ENCODE measurements at places on chromosomes 11 and 22.

DNA sequence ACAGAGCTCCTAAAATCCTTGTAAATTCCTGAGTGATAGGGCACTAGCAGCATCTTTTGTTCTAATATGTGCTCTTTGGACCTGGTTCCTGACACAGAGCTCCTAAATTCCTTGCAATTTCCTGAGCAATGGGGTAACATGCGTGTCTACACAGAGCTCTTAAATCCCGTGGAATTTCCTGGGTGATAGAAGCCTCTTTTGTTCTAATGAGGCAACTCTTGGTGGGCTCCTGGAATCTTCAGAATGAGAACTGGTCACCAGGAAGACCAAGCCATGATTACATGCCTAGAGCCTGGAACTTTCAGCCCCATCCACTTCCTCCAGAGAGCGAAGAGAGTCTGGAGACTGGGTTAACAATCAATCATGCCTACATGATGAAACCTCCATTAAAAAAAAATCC is 19.0 kb downstream of the RSF1 start:
- no peak for DNase-seq

DNA sequence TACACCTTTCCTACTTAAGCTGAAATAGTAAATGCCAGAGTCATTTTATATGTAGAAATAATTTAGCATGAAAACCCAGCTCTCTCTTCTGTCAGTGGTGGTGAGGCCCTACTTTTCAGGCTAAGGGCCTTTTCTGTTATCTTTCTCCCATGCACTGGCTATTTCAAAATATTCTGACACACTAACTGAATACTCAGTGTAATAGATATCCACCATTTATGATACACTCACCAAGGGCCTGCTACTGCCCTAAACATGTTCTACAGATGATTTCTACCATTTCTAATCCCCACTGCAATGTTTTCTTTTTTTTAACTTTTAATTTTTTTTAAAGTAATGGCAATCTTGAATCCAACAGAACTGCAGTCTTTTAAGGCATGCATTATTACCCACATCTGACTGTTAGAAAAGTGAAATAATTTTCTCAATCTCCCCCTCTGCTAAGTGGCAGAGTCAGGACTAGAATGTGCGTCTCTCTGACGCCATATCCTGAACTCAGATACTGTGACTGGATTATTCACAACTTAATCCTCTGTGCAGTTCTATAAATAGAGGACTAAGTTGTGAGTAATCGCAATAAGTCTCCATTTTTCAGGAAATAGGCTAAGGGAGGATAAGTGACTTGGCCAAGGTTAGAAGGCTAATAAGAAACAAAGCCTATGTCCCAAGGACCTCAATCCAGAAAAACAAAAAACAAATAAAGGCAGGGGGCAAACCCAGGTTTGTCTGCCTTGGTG is 44.0 kb downstream of the GRAMD1B start:
- DNase-seq: no peak

DNA sequence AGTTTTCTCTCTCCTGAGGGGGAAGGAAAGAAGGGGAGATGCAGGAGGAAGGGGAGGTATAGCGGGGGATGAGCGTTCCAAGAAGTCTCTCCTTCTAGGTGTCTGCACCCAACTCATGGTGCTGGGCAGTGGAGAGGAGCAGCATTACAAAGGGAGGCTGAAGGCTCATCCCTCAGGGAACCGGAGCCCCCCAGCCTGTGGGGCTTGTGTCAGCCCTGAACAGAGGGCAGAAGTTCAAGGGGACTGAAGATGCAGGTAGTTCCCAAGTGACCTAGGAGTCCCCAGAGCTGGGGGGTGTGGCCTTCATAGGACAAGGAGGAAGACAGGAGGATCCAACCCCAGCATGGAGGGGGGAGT is 1.8 kb downstream of the C11orf68 start:
- DNase-seq: no peak

GRCh38 chr22:20000246-20001081 is 16.2 kb downstream of the ARVCF start:
- DNase-seq: no peak

GRCh38 chr11:111512296-111513239 is at the start of gene BTG4:
TSS of gene BTG4 (minus strand) at chr11:111512386. CDS start at chr11:111498776, 13,610 bp downstream.
- DNase-seq: no peak

DNA sequence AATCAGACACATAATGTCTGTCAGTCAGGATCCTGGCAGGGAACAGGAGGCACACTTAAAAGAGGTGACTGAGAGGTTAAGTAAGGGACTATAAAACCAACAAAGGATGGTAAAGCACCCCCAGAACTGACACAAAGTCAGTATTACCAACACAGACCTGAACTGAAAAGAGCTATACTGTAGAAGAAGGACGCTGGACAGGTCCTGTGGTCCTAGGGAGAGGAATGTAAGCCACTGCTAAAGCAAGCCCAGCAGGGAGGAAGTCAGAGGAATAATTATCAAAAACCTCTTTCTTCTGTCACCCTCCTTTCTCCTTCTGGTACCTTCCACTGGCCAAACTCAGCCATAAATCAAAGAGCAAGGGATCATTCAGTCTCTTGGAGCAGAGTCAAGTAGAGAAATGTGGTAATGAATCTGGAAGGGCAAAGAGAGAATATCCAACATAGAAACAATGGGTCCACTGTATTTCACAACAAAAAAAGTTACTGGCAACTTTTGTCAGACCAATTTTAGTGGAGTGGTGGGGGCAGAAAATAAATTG is 33.4 kb upstream of the ANGPTL5 start:
- DNase-seq: no peak

GRCh38 chr11:96167203-96167758 is 175.7 kb downstream of the MAML2 start:
- no peak for DNase-seq

GRCh38 chr11:132206993-132207392 is 836.6 kb downstream of the NTM start:
- no peak for DNase-seq

DNA sequence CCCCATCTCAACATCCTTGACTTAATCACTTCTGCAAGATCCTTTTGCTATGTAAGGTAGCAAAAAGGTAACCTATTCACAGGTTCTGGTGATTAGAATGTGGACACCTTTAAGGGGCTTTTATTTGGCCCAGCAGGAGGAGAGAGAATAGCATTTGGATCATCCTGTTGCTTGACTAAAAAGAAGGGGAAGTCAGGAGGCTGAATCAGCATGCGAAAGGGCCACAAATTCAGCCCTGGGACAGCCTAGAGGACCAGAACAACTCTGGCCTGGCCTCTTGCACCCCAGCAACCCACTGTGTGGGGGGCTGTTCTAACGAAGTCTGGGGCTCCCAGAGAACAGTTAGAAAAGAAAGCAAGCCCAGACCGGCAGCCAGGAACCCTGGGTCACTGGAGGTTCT is 3.2 kb upstream of the HMOX1 start:
- no peak for DNase-seq

DNA sequence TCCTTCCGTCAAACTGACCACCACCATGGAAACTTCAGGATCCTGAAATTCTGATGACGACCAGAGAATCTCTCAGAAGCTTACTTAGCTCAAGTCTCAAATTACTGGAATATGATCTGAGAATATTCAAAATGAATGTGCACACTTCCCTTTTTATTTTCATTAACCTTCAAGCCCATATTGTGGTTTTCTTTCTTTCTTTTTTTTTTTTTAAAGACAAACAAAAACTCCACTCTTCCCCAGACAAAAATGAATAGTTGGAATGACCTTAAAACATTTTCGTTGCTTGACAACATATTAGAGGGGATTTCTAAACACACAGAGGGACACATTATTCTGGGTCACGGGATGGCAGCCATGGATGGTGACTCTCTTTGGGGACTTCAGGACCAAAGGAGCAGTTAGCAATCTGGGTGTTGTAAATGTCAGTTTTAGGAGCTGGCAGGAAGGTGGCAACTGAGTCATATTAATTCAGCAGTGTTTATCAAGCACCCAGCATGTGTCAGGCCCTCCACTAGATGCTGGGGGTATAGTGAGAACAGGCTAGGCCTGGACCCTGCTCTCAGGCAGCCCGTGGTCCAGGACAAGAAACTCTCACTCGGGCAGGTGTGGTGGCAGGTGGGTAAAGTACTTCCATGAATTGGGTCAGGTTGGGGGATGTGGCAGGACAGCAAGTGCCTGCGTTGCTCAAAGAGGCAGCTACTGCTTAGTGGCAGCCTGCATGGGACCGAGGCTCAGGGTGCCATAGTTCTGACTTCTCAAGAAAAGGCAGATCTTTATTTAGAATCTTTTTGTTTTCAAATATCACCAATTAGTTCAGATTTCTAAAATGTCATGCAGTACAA is 126.1 kb downstream of the HIPK3 start:
- no peak for DNase-seq

GRCh38 chr11:64243236-64243854 is 2.5 kb downstream of the FKBP2 start:
- DNase-seq: no peak

DNA sequence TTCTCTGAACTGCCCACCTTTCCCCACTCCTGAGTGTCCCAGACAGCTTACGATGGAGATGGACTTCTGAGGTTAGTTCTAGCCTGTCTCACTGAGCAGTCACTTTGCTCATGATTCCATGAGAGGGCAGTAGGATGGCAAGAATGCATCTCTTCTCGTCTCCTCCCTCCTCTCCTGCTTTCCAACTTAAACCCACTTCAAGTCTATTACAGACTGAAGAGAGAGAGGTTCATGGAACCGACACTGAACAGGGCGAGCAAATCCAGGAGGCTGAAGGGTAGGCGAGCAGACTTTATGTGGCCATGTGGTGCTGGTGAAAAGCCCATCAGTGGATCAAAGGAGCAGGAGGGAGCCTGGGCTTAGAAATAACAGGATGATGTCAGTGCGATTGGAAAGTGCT is 38.6 kb downstream of the CEP164 start:
- DNase-seq: no peak

- DNase-seq: no peak
These were observed 475.1 kb upstream of the CNTN5 start for GRCh38 chr11:98545544-98546175.

GRCh38 chr22:30227438-30228228 is 18.9 kb downstream of the LIF start:
- DNase-seq: no peak

DNA sequence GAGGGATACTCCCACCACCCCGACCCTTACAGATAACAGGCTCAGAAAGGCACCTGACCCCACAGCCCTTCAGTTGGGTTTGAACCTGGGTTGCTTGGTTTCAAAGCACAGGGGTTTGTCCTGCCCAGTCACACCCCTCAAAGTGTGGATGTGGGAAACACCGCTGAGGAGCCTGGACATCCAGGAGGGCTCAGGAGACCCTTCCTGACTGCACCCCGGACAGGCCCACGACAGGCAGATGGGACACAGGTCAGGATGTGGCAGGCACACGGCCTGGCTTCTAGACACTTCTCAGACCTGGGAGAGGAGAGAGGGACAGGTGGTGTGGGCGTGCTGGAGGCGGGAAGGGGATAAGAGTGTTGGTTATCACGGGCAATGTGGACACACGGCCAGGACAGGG is 932.3 kb downstream of the BRD1 start:
- DNase-seq: no peak

DNA sequence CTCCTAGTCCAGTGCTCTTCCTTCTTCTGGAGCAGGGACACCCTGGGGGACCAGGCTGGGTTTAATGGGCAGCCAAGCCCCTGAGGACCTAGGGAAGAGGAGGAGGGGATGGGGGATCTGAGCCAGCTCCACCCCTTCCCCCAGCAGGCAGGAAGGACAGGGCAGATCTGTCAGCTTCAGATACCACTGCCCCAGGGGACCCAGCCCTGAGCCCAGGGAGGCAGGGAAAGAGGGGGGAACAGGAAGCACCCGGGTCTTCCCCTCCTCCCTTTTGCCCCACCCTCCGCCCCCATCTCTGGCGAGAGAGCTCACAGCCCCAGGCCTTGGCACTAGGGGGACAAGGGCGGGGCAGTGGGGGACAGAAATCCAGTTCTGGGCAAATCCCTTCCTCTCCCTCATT is 11.7 kb upstream of the SOX10 start:
- no peak for DNase-seq

- no peak for DNase-seq
These were observed 6.9 kb downstream of the MCAT start for GRCh38 chr22:43136255-43136654.

- DNase-seq: no peak
These were observed 29.2 kb downstream of the INCENP start for GRCh38 chr11:62153087-62153395.

DNA sequence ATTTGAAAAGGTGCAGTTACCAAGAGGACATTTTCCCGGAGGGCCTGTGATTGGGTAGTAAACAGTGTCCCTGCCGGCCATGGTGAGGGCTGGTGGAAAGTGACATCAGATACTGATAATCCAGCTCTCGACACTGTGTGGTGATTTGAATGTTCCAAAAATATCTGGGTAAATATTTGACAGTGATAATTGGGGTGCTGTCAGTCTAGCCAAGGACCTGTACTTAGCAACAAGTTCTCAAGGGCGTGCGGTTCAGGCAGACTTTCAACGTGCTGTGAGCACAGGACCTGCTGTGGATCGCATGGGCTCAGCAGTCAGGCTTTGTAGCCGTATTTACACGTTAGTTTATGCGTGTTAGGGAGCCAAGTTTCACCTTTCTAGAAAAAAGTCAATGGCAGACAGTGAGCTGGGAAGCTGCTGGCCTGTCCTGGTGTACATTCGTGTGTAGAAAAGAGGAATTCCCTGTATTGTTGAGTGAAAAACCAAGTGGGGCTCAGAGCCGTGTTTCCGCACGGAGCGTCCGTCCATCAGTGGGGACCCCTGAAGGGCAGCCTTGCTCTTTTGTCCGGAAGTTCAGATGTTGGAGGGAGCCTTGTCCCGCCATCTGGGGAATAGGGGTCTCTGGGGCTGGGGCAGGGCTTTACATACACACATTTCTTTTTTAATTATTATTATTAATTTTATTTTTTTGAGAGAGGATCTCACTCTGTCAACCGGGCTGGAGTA is 11.3 kb downstream of the TRMU start:
- no peak for DNase-seq

DNA sequence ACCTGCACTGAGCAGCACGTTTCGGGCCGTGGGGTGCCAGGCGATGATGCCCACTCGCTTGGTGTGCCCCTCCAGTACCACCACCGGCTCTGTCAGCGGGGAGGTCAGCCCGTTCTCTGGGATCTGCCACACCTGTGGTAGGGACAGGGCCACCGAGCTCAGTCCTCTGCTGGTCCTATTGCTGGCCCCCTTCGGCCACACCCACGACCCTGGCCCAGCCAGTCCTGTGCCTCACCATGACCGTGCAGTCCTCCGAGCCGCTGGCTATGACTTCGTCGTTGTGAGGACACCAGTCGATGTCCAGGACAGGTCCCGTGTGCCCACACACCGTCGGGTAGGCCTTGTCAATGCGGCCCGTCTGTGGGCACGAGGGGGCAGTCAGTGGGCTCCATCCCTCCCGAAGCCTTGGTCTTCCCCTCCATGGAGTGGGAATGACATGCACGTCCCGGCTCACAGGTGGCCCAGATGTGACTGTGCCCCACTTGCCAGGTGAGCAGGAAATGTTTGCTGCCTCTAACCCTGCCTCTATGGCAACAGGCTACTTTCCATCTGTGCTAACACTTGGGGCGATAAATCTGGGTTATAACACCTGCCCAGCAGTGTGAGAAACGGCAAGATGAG is 1.4 kb downstream of the CORO1B start:
- DNase-seq: no peak

- DNase-seq: no peak
These were observed 7.0 kb upstream of the CHADL start for GRCh38 chr22:41247703-41248102.

All from Panc1 (cell line).